ENCODE measurements at places on chromosomes 5 and 9.

DNA sequence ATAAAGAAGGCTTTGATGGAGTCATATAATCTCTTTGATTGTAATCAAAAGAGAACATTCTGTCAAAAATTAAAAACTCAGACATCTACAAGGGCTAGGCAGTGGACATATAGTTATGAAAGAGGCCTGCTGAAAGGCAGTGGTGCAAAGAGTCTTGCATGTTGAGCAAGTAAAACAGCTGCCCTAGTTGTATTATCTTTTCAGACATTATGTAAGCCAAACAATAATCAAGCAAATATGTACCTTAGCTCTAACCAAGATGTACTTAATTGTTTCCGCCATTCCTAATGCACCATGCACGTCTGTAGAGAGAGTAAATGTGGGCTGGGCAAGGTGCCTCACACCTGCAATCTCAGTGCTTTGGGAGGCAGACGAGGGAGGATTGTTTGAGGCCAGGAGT, 14.3 kb downstream of the GAPT start:
- DNase-seq, result no peak

GRCh38 chr5:83608122-83608521, 112.5 kb downstream of the HAPLN1 start:
- DNase-seq, result no peak

GRCh38 chr9:113844466-113844865, 31.6 kb upstream of the ZNF618 start:
- no peak for DNase-seq

DNA sequence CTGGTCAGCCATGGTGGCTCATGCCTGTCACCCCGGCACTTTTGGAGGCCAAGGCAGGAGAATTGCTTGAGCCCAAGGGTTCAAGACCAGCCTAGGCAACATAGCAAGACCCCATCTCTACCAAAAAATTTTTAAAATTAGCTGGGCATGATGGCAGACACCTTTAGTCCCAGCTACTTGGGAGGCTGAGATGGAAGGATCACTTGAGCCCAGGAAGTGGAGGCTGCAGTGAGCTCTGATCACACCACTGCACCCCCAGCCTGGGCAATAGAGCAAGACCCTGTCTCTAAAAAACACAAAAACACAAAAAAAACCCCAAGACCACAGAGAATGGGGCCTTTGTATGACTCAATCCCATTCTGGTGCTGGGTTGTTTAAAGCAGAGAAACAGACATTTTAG, 44.0 kb downstream of the MED27 start:
- no peak for DNase-seq

DNA sequence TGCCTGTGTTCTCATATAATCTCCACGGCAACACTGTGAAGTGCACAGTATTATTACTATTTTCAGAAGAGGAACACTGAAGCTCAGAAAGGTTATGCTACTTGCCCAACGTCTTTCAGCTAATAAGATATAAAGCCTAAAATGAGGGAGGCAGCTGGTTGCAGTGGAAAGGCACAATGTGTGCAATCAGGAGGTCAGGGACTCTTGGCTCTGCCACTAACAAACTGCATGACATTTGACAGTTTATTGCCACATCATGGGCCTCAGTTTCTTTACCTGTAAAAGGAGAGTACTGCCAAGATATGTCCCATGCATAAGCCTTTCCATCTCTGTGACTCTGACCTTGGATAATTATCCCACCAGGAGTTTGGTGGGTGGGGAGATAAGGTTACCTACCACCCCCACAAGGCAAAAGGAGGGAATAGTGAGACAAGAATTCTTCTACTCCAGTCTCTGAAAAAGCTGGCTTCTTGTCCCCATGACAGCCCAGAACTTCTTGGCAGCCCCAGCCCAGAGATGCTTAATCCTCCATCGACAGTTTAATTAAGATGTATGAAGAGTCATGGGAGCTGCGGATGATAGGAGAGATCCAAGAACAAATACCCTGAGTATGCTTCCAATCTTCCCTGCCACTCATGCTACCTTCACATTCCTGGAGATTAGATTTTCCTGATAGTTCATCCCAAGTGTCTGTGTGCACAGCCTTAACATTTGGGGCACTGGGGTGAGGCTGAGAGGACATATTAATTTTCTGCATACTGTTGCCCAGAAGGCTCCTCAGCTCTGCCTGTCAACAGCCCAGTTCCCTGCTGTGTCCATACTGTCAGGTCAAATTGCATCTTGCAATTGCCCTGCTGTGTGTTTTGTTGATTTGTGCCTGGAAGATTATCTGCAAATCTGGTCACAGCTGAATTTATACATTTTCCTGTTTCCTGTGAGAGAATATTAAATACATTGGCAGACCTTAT, 271.2 kb downstream of the FAM114A2 start:
- no peak for DNase-seq

- DNase-seq, result no peak
Observed at GRCh38 chr5:111535879-111536549, 23.7 kb upstream of the STARD4 start.

DNA sequence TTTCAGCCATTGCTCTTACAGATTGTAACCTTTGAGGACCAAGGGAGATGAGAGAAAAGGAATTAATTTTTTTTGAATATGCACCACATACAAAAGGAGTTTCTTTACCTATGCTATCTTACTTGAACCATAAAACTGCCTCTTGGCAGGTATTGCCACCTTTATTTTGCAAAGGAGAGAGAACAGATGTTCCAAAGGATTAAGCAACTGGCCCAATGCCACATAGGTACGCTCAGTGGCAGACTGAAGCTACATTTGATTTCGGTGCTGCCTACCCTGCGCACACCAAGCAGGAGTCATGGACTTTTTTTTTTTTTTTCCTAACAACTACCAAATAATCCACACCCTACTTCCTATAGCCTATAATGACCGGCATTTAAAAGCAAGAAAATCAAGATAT, 43.1 kb downstream of the SAXO1 start:
- no peak for DNase-seq

DNA sequence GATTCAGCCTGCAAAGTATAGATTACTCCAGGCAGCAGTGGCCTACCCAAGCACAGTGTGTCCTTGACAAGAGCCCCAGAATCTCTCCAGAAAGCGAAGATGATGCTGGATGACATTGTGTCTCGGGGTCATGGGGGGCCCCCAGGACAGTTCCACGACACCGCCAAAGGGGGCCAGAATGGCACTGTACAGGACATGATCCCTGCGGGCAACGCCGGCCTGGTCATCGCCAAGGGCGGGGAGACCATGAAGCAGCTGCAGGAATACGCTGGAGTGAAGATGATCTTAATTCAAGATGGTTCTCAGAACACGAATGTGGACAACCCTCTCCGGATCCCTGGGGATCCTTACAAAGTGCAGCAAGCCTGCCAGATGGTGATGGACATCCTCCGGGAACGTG, 107.0 kb upstream of the MTAP start:
- DNase-seq, result no peak

DNA sequence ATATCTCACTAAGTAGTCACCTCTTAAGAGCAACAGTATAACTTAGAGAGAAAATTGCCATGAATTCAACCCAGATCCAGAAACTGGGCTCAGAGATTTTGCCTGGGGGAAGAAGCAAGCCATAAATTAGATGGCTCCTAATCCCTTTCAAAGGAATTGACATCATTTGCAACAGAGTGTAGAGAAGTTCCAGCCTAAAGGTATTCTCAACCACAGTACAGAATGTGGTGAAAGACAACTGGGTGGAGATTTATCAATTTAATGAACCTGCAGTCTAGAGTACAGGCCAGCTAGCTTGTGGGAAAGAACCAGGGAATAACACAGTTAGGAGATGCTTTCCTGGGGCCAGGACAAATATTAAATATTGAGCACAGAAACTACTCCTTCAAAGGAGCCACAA, 39.6 kb downstream of the CDKL3 start:
- DNase-seq, result no peak

DNA sequence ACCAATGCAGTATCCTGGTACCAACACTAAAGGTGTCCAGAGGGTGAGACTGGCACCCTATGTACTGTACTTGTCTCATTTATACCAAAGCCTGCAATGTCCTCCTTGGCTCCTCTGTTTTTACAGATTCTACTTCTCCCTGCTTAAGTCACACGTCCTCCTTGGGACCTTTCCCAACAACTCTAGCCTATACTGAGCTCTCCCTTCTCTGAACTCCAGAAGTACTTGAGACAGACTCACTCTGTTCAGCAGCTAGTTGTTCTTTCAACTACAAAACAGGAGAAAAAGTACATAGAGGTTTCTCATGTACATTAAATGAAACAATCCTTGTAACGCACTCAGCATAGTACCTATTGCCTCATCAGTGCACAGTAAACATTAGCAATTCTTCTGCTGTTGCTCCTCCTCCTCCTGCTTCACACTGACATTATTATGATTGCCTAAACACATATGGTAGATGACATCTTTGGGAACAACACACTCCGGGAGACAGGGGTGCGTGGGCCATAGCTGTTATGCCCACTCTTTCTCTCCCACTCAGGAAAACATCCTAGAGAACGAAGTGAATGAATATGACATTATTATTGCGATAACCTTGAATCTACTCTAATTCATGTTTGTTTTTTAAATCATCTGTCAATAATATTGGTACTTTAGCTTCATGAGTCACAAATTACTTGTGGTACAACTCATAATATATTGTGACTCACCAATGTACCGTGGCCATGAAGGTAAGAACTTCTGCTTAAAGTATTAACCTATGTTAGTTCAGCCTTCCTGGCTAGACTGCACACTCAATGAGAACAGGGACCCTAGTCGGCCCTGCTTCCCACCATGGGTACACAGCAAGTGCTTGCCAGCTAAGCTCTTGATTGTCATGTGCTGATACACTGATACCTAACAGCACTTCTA, 180.3 kb upstream of the ADRA1B start:
- no peak for DNase-seq

DNA sequence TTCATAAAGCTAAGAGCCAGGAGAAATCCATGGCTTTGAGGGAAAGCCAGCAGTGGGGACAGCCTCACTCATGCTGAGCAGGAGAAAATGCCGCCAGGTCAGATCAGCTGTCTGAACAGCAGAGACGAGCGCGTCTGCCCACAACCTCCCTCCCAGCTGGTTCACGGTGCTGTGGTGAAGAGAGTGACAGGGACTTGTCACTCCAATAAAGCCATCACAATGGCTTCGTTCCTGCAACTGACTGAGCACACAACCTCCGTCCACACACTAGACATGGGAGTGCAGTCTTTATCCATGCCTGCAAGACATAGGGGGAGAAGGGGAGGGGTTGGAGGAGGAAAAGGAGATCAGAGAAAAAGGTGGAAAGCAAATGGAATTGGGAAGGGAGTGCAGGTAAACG, 206.9 kb downstream of the GABBR2 start:
- DNase-seq, result no peak
